ENCODE measurements at places on chromosomes 13 and 19.

DNA sequence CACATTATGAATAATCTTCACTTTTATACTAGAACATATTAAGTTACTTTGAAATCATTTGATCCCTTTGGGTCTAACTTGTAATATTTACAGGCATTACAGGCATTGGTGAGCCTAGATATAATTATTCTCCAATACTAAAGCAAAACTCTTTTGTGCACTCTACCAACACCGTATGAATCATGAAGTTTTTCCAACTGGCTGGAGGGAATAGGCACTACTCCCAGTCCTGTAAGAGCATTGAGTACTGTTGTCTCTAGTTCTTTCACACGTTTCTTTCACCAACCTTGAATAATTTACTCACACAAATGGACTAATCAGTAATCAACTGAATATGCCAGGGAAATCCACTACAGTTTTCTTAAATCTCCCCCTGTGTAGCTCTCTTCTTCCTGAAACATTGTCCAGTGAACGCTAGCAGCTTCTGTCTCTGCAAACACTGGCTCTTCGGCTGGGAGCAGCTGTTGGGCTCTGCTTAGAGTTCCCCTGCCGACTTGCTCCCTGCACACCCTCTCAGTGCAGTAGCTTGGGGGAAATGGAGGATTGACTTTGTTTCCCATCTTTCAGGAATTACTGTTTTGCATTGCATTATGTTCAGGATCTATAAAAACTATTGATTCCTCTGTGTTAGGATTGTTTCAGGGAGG, 476.7 kb downstream of the RFC3 start:
- no peak for DNase-seq

DNA sequence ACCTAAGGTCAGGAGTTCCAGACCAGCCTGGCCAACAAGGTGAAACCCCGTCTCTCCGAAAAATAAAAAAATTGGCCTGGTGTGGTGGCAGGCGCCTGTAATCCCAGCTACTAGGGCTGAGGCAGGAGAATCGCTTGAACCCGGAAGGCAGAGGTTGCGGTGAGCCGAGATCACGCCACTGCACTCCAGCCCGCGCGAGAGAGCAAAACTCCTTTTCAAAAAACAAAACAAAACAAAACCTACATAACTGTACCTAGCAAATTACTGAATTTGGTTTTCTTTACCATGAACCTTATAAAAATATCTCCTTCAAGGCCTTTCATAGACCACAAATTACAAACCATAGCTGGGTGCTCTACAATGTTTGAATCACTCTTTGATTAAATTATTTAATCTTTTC, 760 bp downstream of the ZNF91 start:
- no peak for DNase-seq

DNA sequence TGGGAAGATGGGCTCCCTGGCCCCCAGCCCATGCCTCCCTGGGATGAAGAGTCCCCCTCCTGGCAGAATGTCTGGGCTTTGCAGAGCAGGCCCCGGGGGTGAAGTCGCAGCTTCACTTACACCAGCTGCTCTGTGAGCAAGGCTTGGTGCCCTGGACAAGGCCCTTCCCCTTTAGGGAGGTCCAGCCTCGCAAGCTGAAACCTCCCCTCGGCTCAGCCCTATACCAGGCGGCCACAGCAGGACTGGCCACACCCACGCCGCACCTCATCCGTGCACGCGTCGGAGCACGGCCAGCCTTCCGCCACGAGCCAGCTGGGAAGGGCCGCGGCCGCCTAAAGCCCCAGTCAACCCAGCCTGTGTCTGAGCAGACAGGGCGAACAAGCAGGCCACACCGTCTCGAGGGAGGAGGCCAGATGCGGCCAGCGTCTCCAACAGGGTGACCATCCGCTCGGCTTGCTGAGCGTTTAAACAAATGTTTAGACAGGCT, 83.2 kb upstream of the MCF2L start:
- DNase-seq = peak; percentile 91

DNA sequence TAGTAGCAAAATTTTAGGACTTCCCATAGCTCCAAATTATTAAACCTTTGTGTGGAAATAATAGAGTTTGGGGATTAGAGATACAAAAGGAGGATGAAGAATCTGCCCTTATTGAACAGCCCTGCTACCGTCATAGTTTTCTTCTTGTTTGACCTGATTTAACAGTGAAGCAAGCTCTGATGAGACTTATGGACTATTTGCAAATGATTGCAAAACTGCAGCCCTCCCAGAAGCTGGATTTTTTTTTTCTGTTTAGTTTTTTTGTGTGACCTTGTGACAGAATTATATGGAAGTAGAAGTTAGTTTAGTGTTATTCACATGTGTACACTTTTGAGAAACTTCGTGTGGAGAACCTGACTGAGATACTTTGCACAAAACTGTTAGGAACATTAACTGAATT, 267.8 kb downstream of the KCNRG start:
- no peak for DNase-seq

DNA sequence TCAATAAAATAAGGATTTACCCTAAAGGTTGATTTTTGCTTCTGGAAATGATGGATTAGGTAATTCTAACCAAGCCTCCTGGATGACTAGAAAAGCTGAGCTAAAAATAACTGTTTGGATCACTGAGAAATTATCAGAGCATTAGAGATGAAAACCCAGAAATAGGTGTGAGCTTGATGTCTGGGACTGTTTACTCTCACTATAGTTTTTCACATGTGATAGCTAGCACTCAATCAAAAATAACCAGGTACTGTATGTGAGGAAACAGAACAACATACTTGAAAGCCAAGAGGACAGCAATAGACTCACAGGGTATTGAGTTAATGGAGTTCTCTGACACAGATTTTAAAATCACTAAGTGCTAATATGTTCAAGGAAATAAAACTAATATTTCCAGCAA, 9.5 kb downstream of the ZAR1L start:
- no peak for DNase-seq

- DNase-seq = no peak
Observed at GRCh38 chr19:55426042-55426441, 17.1 kb downstream of the SHISA7 start.

DNA sequence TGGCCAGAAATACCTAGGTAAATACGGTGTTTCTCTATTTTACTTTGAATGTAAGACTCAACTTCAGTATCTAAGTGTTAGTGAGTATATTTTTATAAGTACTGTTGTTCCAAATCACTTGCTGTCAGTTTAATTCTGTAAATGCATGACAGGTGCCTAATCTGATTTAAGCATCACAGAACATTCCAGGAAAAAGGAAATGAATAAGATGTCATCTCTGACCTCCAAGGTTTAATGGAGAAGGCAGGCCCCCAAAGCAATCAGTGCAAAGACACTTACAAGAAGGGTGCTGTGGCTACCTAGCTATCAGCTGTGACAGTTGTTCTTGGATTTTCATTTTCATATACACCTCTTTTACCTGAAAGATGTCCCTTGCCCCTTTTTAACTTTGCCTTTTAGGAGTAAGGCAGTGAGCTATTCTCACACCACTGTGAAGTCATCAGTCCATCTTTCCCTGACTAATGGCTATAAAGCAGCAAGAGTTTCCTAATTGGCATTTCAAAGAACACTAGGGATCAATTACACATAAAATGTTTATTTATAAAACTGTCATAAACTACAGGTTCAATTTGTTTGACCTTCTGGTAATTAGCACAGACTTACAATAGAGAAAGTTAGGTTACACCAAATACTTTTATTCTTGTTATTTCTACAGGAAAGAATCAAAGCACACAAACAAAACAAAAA, 427.6 kb downstream of the SPRY2 start:
- no peak for DNase-seq

- no peak for DNase-seq
Observed at GRCh38 chr13:56424246-56424645, 716.5 kb upstream of the PRR20A start.

GRCh38 chr19:8155318-8155717, 5.9 kb upstream of the FBN3 start:
- no peak for DNase-seq

GRCh38 chr13:102772042-102772425, 1.6 kb downstream of the TEX30 start:
- no peak for DNase-seq

- DNase-seq = no peak
Observed at GRCh38 chr19:55838906-55839305, 2.6 kb downstream of the NLRP4 start.

- DNase-seq = no peak
Observed at GRCh38 chr19:14167576-14168138, 31.3 kb upstream of the ASF1B start.

DNA sequence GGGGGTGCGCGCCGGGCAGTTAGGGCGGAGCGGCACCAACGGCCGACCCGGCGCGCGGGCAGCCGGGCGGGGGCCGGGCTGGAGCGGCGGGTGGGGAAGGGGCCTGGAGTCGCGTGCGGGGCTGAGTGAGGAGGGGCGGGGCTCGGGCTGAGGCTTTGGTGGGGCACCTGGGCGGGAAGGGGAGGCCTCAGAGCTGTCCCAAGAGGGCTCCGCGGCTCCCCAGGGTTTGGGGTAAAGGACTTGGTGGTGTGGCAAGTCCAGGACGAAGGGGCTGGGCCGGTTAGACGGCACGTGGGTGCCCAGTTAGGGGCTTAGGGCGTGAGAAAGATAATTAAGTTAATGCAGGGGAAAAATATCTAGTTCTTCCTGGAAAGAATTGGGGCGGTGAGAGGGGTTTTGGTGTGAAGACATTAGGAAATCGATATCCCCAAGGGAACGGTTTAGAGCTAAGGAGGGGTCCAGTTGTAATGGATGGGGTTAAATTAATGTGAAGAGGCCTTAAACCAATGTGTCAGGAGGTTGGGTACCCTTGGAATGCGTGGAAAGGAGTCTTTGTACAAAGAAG, 496 bp downstream of the ZNF574 start:
- DNase-seq = no peak

DNA sequence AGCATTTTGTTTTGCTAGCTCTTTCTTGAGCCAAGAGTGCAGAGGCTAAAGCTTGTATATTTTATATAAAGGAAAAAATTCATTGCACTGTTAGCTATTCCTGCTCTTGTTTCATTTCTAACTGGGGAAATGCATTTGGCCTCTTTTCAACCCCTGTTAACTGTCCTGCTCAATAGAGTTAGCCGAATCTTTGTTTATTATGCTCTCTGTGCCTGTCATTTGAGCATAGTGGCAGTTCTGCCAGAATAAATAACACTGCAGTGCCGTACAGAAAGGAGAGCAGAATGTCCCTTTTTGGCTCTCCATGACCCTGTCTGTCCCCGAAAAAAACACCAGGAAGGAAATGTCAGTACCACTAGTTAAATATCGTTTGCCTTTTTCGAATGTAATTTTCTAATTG, 350.8 kb downstream of the MYO16 start:
- no peak for DNase-seq

GRCh38 chr13:20927596-20928257, 25.2 kb upstream of the XPO4 start:
- DNase-seq = no peak

- DNase-seq = no peak
Observed at GRCh38 chr13:33150126-33150525, 133.9 kb downstream of the KL start.

DNA sequence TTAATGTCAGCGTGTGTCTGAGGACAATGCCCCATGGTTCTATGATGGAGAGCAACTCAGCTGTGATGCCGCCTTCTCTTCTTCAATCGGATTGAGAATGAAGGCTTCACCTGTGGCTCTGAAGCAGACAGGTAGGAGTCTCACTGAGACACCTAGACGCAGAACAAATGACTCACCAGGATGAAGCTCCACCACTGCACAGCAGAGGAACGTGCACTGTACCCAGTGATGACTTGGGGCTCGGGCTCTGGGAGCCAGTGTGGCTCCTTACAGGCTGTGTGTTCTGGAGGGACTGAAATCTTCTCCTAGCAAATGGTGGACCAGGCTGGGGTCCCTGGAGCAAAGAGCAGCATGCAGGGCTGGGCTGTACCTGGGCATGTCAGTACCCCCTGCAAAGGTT, 44.0 kb downstream of the CCDC70 start:
- no peak for DNase-seq

DNA sequence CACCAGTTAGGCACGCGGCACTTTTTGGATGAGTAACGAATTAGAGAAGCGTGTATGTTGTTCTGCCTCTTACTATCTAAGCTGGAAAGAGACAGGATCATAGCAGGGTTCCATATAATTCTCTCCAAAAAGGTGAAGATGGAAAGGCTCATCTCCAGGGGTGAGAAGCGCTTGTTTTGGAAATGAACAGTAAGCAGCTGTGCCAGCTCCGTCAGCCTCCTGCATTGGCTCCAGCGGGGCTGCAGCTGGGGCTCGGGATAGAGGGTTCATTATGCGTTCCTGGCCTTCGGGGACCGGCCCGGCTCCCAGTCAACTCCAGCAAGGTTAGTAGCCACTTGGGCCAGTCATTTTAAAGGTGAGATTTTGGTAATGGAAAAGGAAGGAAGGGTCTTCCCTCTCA, 155.5 kb downstream of the COL4A1 start:
- no peak for DNase-seq

DNA sequence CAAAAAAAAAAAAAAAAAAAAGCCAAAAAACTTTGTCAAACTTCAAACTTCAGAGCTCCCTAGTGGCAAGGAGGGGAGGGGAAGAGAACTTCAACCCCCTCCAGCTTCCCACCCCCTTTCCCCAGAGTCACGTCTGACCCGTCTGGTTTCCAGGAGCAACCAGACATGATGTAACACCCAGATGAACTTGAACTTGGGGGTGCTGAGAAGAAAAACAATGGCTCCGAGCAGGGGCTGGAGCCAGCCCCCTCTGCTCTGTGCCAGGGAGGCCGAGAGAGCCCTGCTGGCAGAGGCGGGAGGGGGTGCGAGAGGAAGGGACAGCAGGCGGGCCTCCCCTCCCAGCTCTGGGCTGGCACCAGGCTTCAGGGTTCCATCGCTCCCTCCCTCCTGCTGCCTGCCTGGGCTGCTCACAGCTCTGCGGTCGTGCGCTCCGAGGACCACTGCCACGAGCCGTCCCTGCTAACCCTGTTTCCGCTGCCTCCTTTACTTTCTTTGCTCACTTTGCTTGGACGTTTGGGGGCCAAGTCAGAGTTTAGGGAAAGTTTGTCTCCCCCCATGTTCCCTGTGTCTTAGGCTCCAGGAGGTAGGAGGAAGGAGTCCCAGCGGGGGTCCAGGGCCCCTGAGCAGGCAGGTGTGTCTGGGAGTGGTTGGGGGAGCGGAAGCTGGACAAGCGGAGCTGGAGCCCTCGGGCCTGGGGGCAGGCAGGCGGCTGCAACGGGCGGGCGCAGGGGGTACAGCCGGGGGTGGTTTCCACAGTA, 11.1 kb downstream of the LYL1 start:
- no peak for DNase-seq

DNA sequence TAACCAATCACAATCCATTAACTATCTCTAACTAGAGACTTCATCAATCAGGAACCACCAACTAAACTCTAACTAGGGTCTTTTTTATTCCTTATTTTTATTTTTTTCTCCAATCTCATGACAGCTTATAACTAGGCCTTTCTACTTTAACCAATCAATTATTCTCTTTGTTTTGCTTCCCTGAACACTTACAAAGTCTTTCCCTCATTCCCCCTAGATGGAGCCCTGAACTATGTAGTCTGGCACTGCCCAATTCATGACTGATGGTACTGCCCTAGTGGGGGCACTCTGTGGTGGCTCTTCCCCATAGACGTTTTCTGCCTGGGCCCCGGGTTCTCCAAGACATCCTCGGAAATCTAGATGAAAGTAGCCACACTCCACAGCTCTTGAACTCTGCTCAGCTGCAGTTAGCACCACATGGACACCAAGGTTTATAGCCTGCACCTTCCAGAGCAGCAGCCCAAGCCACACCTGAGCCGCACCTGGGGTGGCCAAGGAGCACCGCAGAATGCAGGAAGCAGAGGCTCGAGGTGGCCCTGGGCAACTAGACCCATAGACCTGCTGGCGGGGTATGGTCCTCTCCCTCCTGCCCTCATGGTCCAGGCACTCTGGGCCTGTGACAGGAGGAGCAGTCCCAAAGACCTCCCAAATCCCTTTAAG, 6.6 kb downstream of the ATP7B start:
- DNase-seq = no peak

GRCh38 chr19:13723206-13723605, 41.1 kb upstream of the MRI1 start:
- no peak for DNase-seq
